Esophagus mucosa (tissue), 1 donor: ENCODE measurements at places on chromosomes 6 and 20.

DNA sequence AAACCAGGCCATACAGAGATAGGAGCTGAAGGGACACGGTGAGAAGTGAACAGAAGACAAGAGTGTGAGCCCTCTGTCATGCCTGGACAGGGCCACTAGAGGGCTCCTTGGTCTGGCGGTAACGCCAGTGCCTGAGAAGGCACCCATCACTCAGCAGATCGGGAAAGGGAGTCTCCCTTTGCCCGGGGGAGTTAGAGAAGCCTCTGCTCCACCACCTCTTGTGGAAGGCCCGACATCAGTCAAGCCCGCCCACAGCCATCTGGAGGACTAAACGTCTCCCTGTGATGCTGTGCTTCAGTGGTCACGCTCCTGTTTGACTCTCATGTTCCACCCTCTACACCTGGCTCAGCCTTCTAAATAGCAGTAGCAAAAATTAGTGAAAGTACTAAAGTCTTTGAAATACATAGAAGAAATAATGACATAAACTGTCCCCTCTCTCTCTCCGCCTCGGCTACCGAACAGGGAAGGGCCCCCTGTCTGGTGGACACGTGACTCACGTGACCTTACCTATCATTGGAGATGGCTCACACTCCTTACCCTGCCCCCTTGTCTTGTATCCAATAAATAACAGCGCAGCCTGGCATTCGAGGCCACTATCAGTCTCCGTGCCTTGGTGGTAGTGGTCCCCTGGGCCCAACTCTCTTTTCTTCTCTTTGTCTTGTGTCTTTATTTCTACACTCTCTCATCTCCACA lies 66.7 kb downstream of the RPP21 start:
- ATAC-seq: no peak

DNA sequence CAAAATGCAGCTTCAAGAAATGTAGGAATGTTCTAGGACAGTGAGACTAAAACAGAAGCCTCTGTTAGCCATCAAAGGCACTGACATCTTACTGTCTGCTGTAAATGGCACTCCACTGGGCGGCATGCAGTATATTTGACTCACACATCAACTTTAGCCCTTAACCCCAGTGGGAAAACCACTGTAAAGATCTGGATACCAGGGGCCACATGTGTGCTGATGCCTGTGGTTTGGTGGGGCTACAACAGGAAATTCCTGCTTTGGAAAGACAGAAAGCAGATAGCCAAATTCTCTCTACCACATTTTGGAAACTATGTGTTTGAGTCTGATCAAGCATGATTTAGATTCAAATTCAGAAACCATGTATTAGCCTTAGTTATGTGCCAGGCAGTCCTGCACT lies 4.3 kb downstream of the PFDN4 start:
- ATAC-seq: no peak

DNA sequence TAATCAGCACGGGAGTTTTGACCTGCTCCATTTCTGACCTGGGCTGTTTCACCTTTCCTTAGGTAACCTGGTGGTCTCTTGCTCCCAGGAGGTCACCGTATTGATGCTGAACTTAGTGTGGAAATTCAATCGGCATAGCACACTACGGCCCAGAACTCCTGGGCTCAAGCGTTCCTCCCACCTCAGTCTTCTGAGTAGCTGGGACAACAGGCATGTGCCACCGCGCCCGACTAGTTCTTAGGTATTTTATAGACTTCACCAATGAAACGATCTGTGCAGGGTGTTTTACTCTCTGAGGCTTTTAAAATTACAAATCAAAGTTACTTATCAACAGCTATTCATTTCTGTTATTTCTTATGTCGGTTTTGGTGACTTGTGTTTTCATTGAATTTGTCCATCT lies 42.1 kb downstream of the ATG5 start:
- ATAC-seq: no peak

DNA sequence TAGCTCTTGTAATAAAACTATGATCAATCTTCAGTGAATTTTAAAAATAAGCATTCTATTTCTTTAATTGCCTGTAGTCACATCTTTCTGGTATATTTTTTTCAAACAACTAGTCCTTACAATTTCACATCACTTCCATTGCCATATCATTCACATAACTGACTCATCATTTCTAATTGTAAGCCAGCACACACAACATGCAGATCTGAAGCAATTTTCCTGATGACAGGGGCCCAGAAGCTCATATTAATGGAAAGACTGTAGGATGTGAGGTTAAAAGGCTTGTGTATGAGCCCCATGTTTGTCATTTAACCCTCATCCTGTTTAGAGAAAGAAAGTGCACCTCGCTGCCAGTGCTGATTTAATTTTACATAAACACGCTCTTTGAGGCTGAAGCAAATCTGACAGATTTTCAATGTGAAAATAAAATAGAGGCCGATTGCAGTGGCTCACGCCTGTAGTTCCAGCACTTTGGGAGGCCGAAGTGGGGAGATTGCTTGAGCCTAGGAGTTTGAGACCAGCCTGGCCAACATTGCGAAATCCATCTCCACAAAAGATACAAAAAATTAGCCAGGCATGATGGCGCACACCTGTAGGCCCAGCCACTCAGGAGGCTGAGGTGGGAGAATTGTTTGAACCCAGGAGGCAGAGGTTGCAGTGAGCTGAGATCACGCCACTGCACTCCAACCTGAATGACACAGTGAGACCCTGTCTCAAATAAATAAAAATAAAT lies 40.1 kb upstream of the LTV1 start:
- no peak for ATAC-seq

GRCh38 chr6:3594201-3594600 lies 137.4 kb upstream of the SLC22A23 start:
- no peak for ATAC-seq

DNA sequence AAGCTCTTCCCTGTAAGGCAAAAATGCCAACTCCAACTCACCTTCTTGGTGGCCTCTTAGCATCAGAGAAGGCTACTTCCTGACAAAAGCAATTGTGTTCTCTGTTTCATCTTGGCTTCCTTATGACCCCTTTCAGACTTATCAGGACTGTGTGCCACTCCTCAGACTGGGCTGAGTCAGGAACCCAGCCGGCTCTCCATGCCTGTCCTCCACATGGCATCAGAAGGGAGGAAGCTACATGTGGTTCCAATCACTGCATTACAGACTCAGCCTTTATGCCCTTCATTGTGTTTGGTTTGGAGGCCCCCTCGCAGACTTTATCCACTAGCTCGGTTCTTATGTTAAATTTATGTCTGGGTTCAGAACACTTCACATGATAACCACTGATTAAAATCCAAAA lies 142.5 kb downstream of the SLC24A3 start:
- ATAC-seq: peak; percentile 55

- peak; percentile 52 for ATAC-seq
These were observed 49.9 kb downstream of the BMP5 start for GRCh38 chr6:55825402-55826051.

DNA sequence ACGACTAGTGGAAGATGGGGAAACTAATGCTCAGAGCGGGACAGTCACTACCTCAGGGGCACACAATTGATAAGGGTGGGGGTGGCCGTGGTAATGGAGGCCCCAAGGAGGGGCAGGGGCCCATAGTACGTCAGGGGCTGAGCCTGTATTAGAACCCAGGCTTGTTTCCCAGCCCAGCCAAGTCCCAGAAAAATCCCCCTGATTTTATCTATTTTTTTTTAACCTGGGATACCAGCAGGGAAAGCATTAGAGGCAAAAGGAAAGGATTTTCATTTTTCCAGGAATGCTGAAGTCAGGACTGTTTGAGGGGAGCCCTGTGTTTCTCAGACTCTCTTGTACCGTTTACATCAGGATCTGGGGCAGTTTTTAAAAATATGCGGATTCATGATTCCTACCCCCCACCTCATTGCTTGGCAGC lies 382 bp downstream of the MYH7B start:
- no peak for ATAC-seq

DNA sequence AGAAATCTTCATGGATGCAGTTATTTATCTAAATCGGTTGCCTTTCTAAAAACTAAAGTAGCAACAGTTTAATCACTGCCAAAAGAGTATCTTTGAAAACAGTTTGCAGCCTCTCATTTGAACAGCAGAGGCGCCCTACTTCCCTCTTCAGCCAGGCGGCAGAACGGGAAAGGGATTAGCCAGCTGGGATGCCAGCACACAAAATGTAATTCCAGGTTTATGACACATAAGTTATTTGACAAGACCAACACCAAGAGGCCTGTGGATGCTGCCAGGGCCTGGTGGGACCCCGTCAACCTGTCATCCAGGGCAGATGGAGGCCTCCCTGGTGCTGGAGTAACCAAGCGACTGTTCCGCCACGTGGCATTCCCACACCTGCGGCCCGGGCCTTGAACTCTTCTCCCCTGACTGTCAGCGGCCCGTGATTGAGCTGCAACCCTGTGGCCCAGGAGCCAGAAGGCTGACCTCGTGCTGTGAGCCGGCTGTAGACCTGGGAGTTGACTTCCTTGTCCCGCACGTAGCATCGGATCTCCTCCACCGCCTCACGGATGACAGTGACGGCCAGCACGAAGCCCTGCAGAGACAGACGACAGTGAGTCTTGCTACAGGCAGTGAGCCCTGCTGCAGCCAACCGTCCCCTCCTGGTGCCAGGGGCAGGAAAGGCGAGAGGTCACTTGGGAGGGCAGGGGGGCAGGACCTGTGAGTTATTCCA lies 55.5 kb downstream of the ATP9A start:
- ATAC-seq: no peak

GRCh38 chr6:90105506-90106170 lies 191.0 kb downstream of the BACH2 start:
- ATAC-seq: no peak

DNA sequence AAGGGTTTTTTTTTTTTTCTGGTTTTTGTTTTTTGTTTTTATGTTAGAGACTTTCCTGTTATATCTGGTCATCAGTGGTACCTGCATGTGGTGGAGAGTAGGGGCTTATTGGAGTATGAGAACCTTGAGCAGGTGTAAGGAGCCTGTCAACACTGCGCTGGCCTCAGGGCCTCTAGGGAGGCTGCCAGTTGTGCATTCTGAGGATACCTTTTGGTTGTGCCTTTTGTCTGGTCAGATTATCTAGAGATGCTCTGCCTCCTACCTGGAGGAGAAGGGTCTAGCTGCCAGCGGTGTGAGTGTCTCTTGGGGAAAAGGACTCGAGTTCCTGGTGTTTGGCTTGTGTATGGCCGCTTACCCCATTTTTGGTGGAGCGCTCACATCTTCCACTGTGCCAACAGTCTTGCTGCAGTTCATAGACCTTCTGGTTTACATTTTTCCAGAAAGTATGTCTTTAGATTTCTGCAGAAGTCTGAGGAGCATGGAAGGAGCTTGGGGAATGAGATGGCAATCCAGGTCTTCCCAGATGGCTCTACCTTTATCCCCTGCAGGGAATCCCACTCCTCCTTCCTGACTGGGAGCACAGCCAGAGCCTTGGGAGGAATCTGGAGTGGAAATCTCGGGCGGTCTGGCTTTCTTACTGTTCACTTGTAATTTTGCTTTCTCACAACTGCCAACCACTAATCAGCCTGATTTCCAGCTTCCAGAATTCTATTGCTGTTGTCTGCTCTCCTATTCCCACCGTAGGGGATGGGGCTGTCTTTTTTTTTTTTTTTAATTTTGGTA lies 49.9 kb downstream of the PTPN1 start:
- no peak for ATAC-seq

- no peak for ATAC-seq
These were observed 428.7 kb upstream of the SOX4 start for GRCh38 chr6:21164768-21165326.

- peak; percentile 58 for ATAC-seq
These were observed 54.6 kb downstream of the GMPR start for GRCh38 chr6:16292942-16293341.

GRCh38 chr6:43847741-43848630 lies 78.0 kb downstream of the VEGFA start:
- peak; percentile 30 for ATAC-seq

DNA sequence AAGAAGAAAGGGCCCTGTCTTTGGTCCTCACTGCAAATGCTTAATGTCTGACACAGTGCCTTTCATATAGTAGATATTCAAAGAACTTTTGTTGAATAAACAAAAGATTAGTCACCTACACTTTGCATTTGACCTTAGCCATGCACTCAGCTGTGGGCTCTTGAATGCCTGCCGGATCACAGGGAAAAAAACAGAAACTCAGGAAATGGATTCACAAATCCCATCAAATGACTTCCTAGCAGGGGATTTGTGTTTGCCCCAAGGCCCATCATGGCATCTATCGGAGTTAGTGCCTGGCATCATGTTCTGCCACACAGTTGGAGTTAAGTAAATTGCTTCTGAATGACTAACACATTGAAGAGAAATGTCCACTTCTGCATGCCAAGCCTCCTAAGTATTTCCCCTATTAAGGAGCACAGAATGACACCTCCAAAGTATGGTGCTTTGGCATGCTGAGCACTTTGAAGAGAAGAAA lies 72.3 kb upstream of the DST start:
- ATAC-seq: peak; percentile 67

DNA sequence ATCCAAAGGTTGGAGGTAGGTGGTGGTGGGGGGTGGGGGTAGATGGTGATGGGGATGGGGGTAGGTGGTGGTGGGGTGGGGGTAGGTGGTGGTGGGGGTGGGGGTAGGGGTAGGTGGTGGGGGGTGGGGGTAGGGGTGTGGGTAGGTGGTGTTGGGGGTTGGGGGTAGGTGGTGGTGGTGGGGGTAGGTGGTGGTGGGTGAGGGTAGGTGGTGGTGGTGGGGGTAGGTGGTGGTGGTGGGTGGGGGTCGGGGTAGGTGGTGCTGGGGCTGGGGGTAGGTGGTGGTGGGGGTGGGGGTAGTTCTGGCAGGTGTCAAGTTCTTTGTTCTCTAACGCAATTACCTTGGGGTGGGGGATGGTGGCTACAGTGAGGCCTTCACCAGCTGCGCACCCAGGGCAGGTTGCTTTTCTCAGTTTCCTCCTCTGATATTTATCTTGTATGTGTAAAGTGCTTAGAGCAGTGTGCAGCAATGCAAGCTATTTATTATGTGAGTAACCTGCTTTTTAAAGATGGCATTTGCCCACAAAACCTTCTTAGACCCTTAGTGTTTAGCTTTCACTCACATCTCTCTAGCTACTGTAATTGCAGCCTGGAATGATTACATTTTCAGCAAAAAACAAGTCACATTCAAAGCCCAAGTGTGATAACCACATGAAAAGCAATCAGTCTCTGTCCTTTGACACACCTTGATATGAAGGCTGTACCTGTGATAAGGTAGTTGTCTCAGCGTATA lies 8.2 kb upstream of the CCDC167 start:
- no peak for ATAC-seq

DNA sequence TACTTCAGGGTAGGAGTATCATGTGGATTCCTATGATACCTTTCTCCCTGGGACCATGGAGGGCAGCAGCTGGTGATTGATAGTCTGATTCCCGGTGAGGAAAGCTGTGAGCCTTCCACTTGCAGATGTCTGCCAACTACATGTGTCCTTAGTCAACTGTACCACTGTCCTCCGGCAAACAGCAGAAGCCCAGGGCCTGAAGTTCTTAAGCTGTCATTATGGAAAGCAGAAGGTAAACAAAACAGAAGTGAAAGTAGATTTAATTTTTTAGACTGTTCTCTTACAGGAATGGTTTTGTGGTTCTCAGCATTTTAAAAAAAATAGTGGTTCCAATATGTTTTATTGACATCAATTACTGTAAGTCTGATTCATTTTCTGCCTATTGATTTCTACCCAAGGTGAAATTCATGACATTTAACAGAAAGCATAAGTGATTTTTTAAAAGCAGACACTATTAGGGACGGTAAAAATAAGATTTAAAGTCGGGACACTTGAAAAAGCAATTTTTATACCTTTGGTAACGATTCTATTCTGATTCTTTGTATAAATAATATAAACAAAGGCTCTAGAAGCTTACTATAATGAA lies 36.6 kb downstream of the PTPN1 start:
- peak; percentile 21 for ATAC-seq
